ENCODE measurements at places on chromosomes 7 and 10. TPM values are rescaled to one million over a fixed set of nuclear protein-coding genes. Genes with fewer than 3 reads are reported as not detected.

The FAM149B1 gene
- 18.9 TPM for total RNA-seq

The TMEM196 gene
- total RNA-seq: 0.17 TPM

DNA sequence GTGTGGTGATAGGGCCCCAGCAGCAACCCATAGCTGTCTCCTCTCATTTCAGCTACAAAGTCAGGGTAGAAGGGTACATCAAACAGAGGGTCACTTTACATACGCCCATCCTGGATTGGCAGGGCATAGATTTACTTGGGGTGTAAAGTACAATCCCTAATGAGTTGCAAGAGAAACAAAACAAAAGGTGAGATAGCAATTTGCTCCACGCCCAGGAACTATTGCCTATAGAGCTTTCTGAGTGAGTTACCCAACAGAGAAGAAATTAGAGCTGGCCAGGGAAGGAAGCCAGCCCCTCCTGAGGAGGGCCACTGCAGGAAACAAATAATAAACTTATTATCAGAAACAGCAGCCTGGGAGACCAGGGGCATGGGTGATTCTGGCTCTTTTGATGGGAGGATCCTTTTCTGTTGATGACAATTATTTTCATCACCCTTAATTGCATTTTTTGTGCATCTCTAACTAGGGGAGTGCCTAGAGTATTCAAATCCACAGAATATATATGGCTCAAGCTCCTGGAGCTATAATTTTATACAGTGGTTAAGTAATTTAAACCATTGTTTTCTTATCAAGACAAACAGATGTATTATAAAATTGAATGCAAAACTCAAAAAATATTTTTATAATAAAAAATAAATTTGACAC, 47.4 kb downstream of the SLC26A5 start:
- no peak for DNase-seq

DNA sequence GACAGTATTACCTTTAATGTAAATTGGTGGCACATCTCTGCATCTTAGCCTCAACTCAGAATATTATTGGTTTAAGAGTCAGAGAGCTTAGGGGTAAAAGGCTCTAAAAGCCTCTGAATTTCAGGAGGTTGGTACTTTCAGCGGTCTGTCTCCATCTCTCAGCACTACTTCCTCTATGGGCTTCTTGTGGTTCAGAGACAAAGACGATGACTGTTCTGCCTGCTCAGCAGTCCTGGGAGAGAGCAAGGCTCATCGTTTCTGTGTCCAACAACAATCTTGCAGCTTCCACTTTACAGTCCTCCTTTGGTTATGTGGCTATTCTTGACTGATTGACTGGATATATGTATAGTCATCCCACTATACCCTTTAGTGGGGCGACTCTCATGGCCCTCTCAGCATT, 394.7 kb downstream of the AUTS2 start:
- DNase-seq: no peak

- DNase-seq: peak; percentile 69
Measured at GRCh38 chr7:127897704-127898454, 133.4 kb downstream of the LRRC4 start.
